ENCODE measurements at places on chromosomes 4 and X.
A peak's percentile ranks its signal among the peaks of the same experiment; 100 is the strongest.

GRCh38 chr4:48223633-48224295 lies 45.9 kb downstream of the TEC start:
- DNase-seq, result peak; percentile 83

DNA sequence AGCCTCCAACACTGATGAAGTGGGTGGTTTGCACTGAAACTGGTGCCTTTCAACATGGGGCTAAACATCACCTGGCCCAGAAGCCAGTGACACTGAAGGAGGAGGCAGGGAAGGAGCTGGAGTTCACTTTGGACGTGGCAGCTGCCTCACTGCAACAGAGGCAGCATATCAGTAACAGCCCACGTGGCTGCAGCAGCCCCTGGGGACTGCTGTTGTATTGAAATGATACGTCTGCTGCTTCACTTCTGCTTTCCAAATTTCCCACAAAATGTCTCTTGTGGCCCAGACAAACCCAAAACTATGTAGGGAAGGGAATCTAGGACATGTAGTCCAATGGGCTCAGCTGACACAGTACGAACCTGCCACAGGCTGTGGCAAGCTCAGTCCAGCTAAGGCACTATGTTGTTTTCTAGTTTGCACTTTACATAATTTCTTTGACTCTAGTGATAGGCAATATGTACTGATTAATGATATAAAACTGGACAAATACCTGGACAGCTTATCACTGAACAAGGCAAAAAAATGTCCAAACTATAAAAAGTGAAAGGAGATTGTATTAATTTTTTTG lies 84.7 kb upstream of the RAPGEF2 start:
- DNase-seq, result no peak

- no peak for DNase-seq
These were observed 87.6 kb downstream of the TMEM131L start for GRCh38 chr4:153553819-153554170.

- DNase-seq, result no peak
These were observed 138.8 kb upstream of the IL15 start for GRCh38 chr4:141497627-141498026.

DNA sequence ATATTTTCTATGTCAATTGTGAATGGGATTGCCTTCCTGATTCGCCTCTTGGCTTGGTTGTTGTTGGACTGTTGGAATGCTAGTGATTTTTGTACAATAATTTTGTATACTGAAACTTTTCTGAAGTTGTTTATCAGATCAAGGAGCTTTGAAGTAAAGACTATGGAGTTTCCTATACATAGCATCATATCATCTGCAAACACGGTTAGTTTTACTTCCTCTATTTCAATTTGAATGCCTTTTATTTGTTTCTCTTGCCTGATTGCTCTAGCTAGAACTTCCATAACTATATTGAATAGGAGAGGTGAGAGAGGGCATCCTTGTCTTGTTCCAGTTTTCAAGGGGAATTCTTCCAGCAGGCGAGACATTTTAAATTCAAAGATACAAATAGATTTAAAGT lies 226.5 kb downstream of the FBXO8 start:
- DNase-seq, result no peak

DNA sequence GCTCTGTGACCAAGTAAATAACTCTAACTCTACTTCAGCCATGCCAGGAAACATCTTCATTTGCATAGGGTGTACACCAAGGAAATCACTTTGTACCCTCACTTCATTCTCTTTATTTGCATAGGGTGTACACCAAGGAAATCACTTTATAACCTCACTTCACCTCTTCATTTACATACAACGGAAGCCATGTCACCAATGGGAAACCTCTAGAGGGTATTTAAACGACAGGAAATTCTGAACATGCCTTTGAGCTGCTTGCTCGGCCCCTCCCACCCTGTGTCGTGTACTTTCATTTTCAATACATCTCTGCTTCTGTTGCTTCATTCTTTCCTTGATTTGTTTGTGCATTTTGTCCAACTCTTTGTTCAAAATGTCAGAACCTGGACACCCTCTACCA lies 848.1 kb upstream of the FRG1 start:
- DNase-seq, result peak; percentile 57

DNA sequence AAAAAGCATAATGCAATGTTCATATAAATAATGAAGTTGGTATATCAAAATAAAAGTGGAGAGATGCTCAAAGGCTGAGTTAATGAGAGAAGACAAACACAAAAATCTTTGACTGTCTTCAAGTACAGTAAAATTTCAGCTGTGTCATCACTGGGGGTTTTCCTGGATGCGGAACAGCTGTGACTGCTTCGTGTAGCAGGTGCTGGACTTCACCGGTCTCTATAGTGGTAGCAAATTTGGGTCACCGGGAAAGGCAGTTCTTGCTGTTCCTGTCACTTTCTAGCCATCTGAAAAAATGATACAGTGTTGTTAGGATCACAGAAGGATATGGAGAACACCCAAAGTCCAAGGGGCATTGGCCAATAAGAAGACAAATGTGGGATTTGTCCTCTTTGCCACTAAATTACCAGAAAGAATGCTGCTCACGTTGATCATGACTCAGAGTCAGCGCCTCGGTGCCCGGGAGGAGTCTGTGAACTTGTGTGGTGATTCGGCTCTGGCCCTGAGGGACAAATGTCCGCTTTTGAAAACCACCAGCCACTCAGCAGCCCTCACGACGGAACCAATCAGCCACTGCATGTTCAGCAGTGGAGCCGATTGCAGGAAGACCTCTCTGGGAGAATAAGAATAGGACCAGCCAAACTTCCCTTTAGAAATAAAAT lies 230.1 kb upstream of the FAT1 start:
- peak; percentile 7 for DNase-seq

DNA sequence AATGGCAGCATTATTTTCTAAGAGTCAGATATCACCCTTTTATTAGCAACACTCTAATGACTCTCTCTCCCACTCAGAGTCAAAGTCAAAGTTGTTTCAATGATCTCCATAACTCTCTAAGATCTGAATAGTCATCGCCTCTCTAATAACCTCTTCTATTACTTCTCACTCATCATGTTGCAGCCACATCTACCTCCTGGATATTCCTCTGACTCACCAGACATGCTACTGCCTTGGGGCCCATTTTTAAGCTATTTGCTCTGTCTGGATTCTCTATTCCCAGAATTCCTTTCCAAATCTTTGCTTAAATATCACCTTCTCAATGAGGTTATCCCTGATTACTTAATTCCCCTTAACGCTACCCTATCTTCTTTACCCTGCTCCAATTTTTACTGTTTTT lies 391.8 kb upstream of the MAGEB16 start:
- DNase-seq, result no peak

- DNase-seq, result no peak
These were observed 2.2 kb upstream of the TMEM33 start for GRCh38 chr4:41932988-41933387.

- no peak for DNase-seq
These were observed 4.7 kb upstream of the NAA10 start for GRCh38 chrX:153939573-153939972.

DNA sequence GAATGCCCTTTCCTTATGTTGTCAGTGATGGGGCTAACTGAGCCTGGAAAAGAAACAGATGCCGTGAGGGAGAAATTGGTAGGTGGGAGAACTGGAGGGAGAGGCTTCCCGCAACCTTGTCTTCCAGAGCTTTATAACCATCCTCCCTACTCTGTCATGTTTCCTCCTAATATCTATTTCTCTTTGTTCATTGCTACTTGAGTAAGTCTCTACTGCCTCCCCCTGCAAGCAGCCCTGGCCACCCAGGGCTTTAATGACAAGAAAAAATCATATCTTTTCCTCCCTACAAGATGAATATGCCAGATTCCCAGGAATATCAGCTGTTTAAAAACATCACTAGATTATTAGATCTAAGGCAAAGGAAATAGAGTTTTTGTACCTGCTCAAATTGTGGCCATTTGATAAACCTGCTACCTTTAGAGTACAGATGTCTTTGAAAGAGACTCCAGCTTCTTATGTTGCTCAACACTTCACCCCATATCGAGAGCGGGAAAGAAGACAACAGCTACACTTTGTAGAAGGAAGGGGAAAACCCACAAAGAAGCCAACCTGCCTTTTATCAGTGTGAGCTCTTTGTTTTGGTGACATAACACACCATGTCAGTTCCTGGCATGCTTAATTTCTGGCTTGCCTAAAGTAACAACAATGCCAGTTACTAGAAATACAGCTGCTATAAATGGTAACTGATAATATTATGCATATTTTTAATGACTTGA lies 186.6 kb upstream of the LEF1 start:
- no peak for DNase-seq

DNA sequence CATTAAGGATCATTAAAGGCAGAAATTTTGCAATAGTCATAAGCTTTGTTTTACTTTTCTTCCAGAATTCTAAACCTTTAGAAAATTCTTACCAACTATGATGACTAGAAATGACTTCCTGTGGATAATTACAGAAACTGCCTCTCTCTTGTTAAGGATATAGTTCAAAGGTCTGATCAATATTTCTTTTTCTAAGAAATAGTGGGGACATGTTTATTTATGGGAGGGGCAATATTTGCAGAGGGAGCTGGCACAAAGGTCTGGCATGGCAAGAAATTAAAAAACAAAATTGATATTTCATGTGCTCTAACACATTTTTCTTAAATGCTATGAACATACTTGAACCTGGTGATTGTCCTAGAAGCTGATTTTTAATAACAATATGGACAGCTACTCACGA lies 448.9 kb downstream of the KCTD8 start:
- DNase-seq, result no peak

DNA sequence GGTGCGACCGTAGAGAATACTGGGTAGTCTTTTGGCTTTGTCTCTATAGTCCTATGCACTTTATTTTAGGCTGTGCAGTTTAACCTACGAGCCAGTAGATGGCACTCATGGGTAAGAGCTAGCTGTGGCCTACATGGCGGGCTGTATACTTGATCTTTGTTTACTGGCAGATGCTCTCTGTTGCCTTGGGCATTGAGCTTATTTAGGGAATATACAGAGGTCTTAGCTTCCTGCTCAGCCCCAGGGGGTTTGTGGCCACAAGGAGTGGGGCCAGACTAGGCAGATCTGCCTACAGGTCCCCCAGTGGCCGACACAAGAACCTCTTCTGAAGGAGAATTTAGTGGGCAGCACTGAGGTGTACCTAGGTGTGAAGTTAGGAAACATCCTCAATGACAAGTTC lies 227.6 kb upstream of the HDX start:
- peak; percentile 5 for DNase-seq

DNA sequence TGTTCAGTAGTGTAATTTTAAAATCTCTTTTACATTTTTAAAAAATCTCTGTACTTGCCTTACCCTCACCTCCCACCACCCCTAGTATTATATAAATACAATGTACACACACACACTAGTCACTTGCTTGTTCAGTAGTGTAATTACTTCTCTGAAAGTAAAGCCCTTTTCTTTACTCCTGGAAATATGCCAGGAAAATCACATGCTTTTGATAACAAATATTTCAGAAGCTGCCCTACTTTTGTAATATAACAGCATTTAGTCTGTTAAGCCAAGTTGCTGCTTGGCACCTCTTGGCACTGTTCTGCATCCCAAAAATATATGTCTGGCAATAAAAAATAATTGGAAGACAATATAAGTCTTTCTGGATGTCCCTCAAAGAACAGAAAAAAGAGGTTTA lies 172.8 kb upstream of the APOOL start:
- no peak for DNase-seq

DNA sequence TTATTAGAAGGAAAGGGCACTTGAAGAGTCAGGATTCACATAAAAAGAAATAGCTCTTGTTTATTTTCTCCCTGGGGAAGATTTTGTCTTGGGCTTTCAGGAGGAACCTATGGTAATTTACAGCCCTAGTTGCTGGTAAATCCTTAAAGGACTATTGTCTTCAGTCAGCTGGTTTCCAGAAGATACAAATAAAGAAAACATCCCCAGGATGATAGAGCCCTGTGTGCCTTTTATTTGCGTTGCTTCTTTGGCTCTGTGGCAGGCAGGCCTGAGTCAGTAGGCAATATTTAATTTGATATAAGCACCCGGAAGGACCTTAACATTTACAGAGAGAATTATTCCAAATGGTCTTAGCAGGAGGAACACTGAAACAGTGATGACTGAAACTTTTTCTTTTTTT lies 131.0 kb upstream of the SLC34A2 start:
- no peak for DNase-seq

- peak; percentile 91 for DNase-seq
These were observed 22.4 kb upstream of the HPSE start for GRCh38 chr4:83356899-83357661.

GRCh38 chr4:106268786-106269185 lies 47.2 kb downstream of the TBCK start:
- no peak for DNase-seq

GRCh38 chrX:6917666-6918065 lies 229.8 kb upstream of the STS start:
- DNase-seq, result no peak

DNA sequence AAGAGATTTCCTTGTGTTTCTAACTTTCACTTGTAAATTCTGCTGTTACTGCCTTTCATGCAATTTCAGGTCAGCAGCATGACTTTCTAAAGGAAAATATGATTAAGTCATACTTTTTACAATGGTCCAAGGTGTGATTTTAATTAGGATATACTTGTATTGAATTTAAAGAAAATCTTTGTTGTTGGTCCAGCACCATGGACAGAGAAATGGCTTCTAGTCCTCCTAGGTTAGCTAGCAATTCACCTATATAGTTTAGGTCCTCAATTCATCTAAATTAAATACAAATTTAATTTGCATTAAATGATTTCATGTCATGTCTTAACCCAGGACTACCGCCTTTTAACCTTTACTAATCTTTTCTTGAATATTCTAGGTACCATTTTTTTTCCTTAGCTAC lies 304.9 kb upstream of the RPS6KA3 start:
- no peak for DNase-seq

DNA sequence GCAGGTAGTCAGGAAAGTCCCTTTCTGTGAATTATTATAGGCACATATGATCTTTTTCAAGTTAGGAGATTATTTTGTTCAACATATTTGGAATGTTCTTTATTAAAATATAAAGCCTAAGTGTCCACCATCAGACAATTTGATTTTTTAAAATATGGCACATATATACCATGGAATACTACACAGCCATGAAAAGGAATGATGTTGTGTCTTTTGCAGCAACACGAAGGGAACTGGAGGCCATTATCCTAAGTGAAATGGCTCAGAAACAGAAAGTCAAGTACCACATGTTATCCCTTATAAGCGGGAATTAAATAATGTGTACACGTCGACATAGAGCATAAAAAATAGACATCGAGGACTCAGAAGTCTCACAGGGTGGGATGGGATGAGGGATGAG lies 73.0 kb downstream of the DHRSX start:
- DNase-seq, result no peak

DNA sequence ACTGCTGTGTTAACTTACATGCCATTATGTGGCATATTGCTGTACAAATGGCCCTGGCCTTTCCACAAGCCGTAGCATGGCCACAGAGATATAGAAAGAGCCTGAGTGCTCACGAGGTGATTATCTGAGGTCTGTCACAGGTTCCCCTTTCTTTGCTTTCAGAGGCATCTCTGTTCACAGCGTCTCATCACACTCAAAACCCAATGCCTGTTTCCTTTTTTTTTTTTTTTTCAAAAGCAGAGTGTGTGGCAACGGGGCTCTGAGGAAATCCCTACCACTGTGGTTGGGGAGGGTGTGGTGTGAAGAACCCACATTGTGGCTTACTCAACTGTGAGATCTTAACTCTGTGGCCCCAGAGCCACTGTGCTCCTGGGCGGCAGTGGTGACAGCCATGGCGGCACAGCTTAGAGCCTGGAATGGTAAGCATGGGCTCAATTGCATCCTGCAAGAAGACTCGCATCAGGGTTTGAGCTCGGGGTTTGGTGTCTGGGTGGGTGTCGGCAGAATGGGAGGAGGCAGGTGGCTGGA lies 30.8 kb downstream of the RTL5 start:
- DNase-seq, result no peak

Data from HT1080 (cell line).